Pulmonary artery endothelial cell (primary cell): ENCODE measurements at places on chromosomes 5 and 9. TPM values are rescaled to one million over a fixed set of nuclear protein-coding genes. Genes with fewer than 3 reads are reported as not detected.

OMD gene
- total RNA-seq = 0.04 and 0.07 TPM in 2 replicates

PHF24 gene
- not detected in 2 replicates for total RNA-seq

DMGDH gene
- total RNA-seq = 0.20 and 0.25 TPM in 2 replicates

SHB gene
- total RNA-seq = 17.3 and 20.2 TPM in 2 replicates

PCDHB11 gene
- total RNA-seq = 0.13 and 0.25 TPM in 2 replicates

LCN6 gene
- total RNA-seq = not detected in 2 replicates

COL23A1 gene
- not detected in 2 replicates for total RNA-seq

DNA sequence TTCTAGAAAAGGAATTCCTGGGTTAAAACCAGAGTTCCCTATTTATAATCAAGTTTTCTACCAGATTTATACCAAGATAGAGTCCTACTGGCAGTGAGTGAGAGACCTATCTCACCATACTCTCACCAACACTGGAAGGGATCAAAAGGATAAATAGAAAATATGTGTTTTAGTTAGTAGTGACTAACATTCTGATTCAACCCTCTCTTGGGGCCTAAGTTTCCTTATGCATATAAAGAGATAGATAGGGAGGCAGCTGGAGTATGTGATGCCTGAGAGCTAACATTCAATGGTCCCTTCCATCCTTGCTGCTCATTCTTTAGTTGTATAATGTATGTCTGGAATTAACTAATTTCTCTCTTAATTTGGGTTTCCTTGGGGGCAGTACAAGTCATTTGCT is 32.0 kb downstream of the CKMT2 start:
- no peak for DNase-seq

GRCh38 chr9:129012343-129012742 is 15.8 kb downstream of the SH3GLB2 start:
- DNase-seq = no peak

GRCh38 chr9:137448602-137448962 is 7.4 kb upstream of the ENTPD8 start:
- DNase-seq = no peak

GRCh38 chr9:136665704-136666371 is 3.1 kb downstream of the EGFL7 start:
- DNase-seq = no peak

DNA sequence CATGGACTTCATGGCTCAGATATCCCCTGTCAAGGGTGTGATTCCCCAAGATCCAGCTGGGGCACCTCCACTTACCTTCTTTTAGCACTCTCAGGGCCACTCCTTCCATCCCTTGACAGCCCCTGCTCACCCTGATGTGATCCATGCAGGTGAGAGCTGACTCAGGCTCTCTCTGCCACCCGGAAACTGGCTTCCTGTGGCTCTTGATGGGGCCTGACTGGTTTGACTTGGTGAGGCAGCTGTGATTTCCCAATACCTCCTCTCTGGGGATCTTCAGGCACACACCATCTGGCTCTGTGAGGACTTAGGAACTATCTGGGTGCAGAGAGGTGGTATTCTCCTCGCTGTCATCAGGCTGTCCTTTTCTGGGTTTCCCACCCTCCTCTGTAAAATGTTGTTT is 7.9 kb upstream of the FAT2 start:
- DNase-seq = no peak

GRCh38 chr9:84501587-84501986 is 161.0 kb upstream of the SLC28A3 start:
- DNase-seq = no peak

GRCh38 chr5:97075649-97076048 is 66.8 kb downstream of the LIX1 start:
- DNase-seq = no peak

- DNase-seq = no peak
Measured at GRCh38 chr9:99176527-99177013, 45.2 kb downstream of the ALG2 start.

DNA sequence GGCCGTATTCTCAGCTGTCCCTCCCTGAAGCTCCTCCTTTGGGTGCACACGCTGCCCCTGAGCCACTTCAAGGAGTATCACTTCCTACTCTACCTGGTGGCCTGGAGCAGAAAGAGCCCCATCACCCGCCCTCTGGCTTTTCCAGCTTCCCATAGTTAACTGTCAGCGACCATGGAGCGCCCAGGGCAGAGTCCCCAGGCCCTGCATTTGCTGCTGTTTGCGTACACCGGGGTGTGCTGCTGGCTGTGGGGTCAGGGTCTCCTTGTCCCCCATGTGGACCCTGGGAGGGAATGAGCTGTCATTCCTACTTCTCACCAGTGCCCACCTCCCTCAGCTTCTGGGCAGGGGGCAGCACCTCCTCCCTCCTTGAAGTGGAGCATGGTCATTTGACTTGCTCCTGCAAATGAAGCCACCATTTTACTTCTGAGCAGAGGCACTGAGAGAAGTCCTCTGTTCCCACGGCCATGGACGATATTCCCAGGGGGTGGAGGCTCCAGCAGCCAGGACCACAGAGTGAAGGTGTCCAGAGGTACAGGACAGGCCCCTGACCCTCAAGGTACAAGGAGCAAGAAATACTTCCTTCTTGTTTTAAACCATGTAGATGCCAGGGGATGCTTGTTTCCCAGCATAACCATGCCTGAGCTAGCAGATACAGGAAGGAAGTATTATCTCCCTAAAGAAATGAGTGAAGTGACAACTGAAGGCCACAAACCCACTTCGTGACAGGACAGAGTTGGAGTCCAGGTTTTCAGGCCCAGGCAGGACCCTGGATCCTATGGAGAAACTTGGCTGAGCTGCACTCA is 40.6 kb upstream of the COL5A1 start:
- DNase-seq = no peak

- DNase-seq = no peak
Measured at GRCh38 chr5:139601429-139601828, 40.3 kb downstream of the UBE2D2 start.

- DNase-seq = no peak
Measured at GRCh38 chr5:113266227-113266912, 168.4 kb downstream of the TSSK1B start.

GRCh38 chr9:78666818-78667414 is 370.0 kb downstream of the PSAT1 start:
- no peak for DNase-seq

DNA sequence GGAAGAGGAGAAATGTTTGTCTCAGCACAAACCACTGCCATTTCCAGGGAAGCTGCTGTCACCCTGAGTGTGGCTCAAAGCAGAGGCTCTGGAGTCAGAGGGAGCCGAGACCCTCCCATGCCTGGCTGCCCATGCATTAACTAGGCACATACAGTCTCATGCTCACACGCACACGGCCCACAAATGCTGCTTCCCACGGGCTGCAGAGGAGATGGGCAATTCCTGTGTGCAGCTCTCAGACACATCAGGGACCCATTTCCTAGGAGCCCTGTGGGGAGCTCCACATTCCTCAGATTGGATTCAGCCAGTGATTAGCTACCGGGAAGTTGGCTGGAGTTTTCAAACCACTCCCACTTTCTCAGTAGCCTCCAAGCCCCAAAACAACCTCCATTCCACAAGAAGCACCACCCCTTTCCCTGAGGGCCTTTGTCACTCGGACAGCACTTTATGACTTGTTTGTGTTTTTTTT is 9.1 kb upstream of the PTGES start:
- DNase-seq = no peak

- DNase-seq = no peak
Measured at GRCh38 chr5:65192331-65192730, 289.4 kb downstream of the ADAMTS6 start.

GRCh38 chr5:158756871-158757270 is 342.8 kb downstream of the EBF1 start:
- no peak for DNase-seq
